ENCODE measurements at places on chromosomes 2 and 18.

DNA sequence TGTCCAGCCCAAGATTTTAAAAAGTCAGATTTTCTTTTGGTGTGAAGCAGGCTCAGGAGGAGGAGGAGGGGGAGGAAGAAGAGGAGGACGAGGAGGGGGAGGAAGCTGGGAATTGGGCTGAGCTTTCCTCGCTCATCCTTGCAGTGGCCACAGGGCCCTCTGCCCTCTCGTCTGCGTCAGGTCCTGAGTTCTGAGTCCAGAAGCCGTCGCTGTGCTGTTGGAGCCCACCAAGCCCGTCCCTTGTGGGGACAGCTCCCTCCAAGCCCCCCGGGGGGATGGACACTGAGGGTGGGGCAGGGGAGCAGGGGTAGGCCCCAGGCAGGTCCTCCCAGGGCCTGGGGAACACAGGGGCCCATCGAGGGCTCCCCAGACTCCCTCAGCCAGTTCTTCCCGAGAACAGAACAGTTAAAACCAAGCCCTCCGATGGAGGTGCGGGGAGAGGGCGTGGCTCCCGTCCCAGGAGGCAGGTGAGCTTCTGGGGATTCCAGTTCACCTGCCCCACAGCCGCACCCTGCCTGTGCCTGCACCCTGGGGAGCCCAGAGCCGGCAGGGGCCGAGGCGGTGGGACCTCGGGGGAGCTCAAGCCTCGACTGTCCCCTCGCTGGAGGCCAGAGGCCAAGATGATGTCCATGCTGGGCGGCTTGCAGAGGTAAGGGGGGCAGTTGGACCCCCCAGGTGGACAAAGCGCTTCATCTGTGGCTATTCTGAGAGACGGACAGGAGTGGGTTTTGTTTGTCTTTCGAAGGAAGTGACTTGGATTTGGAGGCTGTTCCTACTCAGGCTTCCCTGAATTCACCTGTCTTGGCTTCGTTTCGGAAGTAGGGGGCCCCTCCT, at the start of gene GAL3ST2:
Gene GAL3ST2, plus strand, starts transcription at position 487 of the 834 bp plus-strand sequence. Its CDS starts 134 bp downstream, at position 621.
- DNase-seq, result no peak

- DNase-seq, result no peak
These were observed 190.1 kb downstream of the CDCA7 start for GRCh38 chr2:173544641-173545363.

GRCh38 chr2:132583666-132584360, 86.2 kb downstream of the LYPD1 start:
- no peak for DNase-seq

DNA sequence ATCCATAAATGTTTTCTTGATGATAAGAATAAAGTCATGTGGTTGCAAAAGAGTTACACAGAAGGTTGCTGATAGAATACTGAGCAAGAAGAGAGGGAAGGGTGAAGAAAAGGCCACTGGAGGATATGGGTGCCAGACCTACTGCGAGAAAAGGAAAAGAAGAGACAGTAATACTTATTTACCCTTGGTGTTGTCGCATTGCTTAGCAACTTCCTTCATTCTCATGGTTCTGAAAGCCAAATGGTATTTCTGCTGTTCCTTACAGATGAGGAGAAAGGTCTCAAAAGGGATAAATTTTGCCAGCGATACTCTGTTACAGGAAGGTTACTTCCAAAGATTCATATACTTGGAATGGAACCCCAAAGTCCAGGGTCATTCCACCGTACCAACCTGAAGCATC, 62.5 kb downstream of the LHCGR start:
- no peak for DNase-seq

DNA sequence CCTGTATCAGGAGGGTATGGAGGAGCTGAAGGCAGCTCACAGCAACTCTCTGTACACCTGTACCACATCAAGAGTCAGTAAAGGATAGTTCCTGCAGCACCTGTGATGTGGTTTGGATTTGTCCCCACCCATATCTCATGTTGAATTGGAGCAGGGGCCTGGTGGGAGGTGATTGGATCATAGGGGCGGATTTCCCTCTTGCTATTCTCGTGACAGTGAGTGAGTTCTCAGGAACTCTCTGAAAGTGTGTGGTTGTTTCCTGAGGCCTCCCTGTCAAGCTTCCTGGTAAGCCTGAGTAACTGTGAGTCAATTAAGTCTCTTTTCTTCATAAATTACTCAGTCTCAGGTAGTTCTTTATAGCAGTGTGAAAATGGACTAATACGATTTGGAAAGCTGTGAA, 28.9 kb downstream of the OSBPL1A start:
- peak; percentile 79 for DNase-seq

- no peak for DNase-seq
These were observed 195.4 kb downstream of the FAM210A start for GRCh38 chr18:13530879-13531387.

- peak; percentile 58 for DNase-seq
These were observed 31.1 kb downstream of the NCOA1 start for GRCh38 chr2:24521975-24522639.

GRCh38 chr2:79530443-79530842, 17.6 kb downstream of the CTNNA2 start:
- no peak for DNase-seq

GRCh38 chr18:34495506-34495905, 214.6 kb upstream of the DTNA start:
- DNase-seq, result no peak

- no peak for DNase-seq
These were observed 36.3 kb downstream of the FBXO11 start for GRCh38 chr2:47869859-47870595.

DNA sequence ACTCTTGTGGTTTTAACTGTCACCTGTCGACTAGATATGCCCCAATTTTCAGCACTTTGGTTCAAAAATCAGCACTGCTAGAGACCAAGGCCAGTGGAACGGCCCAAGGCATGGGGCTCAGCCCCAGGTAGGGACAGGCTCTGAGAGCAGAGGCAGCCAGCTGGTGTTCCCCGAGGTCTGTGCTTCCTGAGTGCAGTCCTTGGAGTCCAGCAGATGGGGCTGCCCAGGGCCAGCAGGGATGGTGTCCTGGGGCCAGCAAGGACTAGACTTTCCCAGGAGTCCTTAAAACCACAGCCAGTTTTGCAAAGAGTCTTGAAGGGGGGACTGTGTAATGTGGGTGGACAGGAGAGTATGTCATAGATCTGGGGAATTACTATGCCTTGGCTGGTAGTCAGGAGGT, 56.3 kb downstream of the POMC start:
- no peak for DNase-seq

DNA sequence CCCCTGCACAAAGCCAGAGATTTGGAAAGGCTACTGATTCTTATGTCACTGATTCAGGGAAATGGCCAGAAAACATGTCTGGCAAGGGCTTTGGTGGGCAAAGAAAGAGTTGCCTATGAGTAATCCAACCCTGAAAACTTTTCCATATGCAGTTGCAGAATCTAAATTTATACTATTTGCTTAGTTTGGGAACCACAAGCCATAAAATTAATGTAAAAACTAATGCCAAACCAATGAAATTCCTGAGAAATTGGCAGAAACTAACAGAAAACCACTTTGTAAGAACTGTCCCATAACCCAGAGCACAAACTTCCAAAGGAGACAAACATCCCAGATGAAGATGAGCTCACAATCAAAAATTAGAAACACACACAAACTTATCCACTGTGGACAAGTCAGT, 48.8 kb downstream of the TCF4 start:
- no peak for DNase-seq

DNA sequence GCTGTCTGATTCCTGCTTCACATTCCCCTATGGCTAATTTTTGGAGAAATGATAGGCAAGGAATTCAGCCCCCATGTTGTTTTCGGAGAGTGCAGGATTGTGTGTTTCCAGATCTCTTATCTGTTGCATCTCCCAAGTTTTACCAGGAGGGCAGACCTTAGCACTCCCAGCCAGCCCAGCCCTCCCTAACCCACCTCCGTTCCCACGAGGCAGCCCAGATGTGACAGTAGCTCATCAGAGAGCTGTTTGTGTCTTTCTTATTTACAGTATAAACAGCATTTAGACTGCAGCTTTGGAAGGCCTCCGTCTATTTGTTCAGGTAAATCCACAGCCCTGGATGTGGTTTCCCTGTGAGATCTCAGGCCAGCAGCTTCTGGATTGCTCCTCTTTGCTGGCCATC, 91.6 kb downstream of the THNSL2 start:
- DNase-seq, result no peak

Data from activated CD4-positive, alpha-beta T cell treated with anti-CD3 and anti-CD28 coated beads, Interleukin-2, Interleukin-6, amounts not matched to agents 100 ng/mL and 50 ng/mL, durations not matched to agents 16 hours and 8 hours (primary cell).